ENCODE measurements at places on chromosomes 4 and X.

DNA sequence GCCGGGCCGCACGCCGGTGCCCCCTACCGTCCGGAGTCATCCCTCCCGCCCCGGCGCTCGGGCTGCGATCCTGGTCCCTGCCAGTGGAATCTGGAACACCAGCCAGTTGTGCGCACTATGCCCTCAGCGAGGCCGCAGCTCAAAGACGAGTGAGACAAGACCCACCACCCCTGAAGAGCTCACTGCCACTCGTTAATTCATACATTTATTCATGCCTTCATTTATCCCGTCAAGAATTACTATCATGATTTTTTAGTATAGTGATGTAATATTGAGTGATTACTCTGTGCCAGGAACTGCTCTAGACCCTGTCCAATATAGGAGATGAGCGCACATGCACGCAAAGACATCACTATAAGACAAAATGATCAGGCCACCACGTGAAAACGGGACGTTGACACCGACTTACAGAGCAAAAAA, 247 bp upstream of the PPA2 start:
- peak; percentile 63 for DNase-seq

DNA sequence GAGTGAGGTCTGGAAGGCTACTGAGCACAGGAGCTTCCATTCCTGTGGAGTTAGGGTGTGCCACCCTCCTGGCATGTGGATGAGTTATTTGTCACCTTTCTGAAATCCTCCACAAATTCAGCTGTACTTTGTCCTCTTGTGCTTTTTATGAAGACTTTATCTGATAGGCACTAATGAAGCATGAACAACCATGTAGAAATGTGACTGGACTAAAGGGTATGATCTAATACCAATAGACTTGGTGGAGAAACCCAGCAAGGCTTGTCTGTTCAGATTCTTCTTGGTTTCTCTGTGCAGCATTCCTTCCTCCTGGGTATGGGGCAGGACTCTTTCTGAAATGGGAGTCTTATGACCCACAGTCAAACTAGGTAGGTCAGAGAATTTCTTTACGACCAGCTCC, 9.6 kb downstream of the NBDY start:
- DNase-seq, result no peak

GRCh38 chr4:96974295-96974694, 1134.4 kb downstream of the PDHA2 start:
- no peak for DNase-seq

- DNase-seq, result no peak
These were observed 9.3 kb upstream of the LIN54 start for GRCh38 chr4:83019794-83020494.

- no peak for DNase-seq
These were observed 322.9 kb downstream of the ANKRD50 start for GRCh38 chr4:124389591-124389990.

DNA sequence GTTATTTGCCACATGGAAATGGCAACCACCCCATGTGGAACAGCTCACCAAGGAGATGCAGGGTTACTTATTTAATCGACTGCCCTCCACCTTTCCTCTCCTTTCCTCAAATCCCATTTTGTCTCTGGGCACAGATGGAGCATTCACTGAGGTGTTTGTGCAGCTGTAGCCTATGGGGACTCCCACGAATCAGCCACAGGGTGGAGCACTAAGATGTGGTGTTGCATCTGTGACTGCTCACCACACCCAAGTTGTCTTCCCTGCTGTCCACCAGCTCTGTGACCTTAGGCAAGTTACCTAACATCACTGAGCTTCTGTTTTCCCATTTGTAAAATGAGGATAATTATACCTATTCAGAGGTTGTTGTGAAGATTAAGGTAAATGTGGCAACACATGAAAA, 252.4 kb upstream of the CPEB2 start:
- DNase-seq, result no peak

GRCh38 chr4:2472187-2472586, 3.3 kb downstream of the RNF4 start:
- DNase-seq, result no peak

GRCh38 chr4:15694431-15694830, 8.4 kb upstream of the BST1 start:
- DNase-seq, result no peak

DNA sequence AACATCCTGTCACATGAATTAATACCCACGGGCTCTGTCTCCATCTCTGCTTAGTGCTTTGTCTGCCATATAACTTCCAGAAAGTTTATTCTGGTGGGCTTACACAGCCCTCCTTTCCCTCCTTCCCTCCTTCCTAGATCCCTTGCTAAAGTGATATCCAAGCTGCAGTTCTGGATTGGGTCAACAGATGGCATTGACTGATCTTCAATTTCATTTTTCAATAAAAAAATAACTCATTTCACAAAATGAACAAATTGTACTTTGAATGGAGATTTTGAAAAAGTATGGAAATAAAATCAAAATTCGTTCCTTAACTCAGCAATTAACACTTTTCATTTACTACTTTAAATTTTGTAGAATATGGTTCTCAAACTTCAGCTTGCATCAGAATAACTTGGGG, 94.9 kb downstream of the NXF2 start:
- no peak for DNase-seq

- no peak for DNase-seq
These were observed 221.7 kb downstream of the APBB2 start for GRCh38 chr4:40992472-40993295.

DNA sequence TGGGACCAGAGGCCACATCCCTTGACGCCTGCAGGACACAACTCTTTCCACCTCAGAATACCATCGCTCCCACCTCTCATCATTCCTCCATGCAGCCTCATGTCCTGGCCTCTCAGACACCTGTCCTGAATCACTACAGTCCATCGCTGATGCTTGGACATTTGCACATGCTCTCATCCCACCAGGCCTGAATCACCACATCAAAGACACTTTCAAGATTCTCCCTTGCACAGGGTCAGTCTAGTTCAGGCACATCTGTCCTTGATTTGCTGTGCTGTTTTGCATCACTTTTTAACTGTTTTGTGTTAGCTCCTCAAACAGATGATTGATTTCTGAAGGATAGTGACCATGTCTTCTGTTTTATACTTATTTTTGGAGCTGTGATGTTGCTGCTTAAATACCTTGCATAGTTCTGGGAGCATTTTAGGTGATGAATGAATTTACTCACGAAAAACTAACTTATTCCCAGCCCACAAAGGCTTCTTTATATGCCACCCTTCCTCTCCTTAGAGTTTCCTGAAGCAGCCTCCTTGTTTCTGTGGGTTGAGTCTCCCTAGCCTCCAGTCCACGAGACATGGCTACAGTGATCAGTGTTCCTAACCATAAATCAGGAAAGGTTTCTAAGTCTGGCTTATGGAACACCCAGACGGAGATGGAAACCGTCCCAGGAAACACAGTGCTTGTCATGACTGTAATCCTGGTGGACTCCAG, 2.6 kb downstream of the FAM114A1 start:
- DNase-seq, result no peak

GRCh38 chrX:107766470-107767150, 9.0 kb downstream of the TSC22D3 start:
- no peak for DNase-seq

GRCh38 chrX:7109838-7110793, 37.4 kb upstream of the STS start:
- no peak for DNase-seq

GRCh38 chrX:11591723-11592346, 73.9 kb downstream of the ARHGAP6 start:
- DNase-seq, result no peak

DNA sequence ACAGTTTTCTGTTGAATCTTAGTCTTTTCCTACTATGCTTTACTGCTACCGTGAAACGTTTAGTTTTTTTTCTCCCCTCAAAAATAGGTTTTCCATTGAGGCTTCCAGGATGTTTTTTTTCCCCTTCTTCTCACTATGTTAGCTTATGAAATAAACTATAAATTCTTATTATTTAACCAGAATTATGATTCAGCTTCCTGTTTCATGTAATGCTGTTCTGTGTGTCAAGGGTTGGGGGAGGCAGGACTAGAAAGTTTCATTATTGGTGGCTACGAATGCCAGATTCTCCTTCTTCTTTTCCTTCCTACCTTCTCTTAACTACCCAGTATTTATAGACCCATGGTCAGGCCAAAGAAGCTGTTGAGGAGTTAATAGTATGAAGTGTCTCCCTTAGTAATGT, 11.8 kb downstream of the CLCN5 start:
- no peak for DNase-seq

All from NCI-H2227 treated with DMSO at 0.1 percent for 48 hours (cell line).